ENCODE measurements at places on chromosomes 2 and 18.

DNA sequence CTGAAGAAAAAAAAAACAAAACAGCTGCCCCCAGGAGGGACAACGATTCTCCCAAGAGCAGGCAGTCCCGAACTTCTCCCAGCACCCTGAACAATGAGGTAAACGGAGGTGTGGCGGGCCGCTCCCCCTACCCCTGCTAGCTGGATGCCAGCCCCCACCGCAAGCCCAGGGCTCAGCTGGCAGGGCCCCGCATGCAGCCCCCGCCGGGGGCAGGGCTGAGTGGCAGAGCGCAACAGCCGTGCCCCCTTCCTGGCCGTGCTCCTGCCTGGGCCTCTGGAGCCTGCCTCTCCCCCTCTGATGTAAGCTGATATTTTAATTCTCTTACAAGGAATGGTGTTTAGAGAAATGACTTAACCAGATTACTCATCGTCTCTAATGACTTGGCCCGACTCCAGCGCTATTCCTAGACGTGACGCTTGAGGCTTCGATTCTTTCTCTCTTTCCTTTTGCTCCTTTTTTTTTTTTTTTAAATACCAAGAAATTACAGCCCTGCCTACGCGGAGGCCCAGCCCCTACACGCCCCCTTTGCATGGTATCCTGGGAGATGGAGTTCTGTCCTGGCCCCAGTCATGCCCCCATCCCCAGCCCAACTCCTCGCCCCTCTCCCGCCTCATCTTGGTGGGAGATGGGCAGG lies 4.6 kb upstream of the ARID5A start:
- peak; percentile 83 for DNase-seq

DNA sequence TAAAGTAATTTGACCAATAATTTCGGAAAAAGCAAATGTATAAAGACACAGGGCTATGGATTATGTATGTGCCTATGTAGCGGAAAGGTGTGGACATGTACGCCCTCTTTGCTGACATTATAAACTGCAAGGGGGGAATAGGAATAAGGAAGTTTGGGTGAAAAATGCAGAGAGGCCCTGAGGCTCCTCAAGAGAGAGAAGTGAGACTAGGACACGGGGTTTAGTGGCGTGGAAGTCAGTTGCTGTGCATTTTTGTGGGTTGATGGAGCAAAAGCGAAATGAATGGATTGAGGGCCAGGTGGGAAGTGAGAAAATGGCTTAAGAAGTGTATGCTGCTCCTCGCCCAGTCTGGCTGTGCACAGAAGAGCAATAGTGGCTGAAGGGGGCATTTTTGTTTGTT lies 96.2 kb upstream of the B3GNT7 start:
- DNase-seq, result peak; percentile 73

DNA sequence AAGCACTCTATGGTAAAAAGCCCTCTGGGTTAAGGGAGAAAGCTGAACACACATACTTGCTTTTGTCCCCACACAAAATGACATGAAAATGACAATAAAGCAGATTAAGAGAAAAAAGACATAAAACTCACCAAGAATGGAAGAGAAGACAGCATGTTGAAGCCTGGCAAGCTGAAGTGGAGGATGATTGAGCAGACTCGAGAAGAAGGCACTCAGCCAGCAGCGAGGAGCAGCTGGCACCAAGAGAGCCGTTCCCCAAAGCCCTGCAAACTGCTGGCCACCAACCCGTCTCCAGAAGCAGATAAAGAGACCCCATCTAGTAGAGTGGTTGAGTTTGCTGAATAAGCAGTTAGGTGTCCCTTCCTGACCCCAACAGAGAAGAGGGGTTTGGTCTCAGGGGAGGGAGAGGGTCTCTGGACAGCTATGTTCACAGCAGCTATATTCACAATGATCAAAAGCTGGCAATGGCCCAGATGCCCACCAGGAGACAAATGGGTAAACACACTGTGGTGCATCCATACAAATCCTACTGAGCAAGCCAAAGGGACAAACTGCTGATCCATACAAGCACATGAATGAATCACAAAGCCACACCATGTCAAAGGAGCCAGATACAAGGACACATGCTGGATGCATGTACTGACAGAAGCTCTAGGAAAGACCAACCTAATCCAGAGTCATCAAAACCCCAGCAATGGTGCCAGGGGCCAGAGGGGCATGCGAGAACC lies 36.9 kb downstream of the FAM168B start:
- no peak for DNase-seq

DNA sequence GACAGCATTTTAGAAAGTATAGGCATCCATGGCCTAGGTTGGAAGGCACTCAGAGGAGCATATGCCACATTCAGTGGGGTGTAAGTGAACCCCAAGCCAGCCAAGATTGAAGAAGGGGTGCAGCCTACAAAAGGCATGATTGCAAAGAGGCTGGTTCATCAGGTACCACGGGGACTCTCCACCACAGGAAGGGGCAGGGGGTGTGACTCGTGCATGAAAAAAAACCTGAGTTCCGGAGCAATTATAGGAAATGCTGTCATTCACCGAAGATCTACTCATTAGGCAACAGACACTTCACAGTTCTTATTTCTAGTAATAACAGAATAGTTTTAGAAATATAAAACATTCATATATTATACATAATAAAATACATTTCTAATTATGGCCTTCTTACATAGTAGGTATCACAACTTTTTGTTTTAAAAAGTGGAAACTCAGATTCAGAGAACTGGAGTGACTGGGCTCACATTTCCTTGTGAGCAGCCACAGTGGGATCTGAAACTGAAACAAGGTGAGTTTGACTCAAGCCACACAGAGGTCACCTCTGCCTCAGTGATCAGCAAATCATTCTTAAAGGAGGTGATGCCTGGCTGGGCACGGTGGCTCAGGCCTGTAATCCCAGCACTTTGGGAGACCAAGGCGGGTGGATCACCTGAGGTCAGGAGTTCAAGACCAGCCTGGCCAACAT lies 188.4 kb upstream of the GYPC start:
- peak; percentile 9 for DNase-seq

GRCh38 chr18:46693996-46694395 lies 37.0 kb upstream of the LOXHD1 start:
- DNase-seq, result no peak

DNA sequence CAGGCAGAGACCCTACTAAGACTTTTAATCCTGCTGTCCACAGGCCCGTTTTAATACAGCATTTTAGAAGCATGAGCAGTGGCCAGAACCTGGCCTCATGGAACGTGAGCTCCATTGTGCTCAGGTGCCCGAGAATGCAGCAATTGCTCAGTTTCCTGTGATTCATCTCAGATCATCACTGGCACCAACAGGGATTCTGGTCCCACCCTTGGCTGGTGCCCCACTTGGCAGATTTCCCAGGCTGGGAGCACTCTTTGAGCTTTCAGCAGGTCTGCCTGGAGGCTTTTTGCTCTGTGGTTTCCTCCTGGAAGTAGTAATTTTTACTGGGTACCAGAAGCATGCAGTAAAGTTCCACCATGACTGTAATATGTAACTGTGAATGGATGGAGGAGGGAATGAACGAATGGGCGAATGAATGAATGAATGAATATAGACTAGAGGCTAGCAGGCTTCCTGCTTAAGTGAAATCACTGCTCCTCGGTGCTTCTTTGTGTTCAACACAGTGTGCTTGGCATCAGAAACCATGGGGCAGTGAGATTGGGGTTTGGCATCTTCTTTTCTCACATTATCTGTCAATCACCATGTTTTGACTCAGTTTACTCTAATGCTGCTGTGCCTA lies 312.9 kb downstream of the PRKCE start:
- DNase-seq, result no peak

DNA sequence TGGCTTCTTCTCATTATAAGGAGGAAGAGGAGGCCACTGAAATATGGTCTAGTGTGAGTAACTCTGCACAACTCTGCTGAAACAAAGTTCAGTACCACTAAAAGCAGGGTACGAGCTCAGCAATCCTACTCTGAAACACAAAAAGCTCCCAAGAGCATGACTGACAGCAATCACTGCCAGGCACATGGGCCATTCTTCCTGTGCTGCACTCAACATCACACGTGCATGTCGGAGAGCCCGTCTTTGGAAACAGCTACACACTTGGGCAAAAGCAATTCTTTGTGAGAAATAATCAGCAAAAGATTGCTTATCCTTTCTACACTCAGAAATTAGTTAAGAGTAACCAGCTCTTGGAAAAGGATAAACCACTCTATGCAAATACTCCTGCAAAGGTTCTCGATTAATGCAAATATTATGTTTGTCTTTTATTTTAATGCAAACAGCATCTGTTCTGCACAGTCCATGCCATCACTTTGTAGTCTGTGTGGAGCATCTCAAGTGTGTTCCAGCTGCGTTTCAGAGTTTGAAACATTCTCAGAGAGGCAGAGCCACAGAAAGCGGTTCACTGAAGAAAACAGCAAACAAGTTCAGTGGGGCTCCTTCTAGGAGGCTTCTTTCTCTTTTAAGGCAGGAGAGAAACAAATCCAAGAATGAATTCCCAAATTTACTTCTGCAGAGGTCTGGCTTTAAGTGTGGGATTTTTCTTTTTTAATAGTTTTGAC lies 145.0 kb downstream of the HDAC4 start:
- DNase-seq, result no peak
